ENCODE measurements at places on chromosomes 2 and 18.

DNA sequence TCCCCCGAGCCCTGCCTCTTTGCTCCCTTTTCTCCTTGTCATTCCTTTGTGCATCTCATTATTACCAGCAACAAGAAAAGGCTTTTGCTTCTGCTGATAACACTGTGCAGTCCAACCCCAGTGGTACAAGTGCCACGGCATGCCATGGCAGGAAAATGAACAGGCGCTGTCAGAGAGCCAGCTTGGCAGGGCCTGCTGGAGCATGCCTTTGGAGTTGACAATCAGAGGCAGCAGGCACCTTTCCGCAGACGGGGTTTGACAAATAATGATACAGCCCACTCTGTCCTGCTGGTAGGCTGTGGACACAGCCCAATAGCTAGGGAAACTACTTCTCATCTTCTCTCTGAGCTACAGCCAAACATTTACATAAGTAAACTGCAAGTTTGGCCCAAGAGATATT, 243.9 kb upstream of the LRRTM1 start:
- DNase-seq: no peak

- DNase-seq: no peak
These were observed 31.7 kb upstream of the KCTD1 start for GRCh38 chr18:26579941-26580618.

DNA sequence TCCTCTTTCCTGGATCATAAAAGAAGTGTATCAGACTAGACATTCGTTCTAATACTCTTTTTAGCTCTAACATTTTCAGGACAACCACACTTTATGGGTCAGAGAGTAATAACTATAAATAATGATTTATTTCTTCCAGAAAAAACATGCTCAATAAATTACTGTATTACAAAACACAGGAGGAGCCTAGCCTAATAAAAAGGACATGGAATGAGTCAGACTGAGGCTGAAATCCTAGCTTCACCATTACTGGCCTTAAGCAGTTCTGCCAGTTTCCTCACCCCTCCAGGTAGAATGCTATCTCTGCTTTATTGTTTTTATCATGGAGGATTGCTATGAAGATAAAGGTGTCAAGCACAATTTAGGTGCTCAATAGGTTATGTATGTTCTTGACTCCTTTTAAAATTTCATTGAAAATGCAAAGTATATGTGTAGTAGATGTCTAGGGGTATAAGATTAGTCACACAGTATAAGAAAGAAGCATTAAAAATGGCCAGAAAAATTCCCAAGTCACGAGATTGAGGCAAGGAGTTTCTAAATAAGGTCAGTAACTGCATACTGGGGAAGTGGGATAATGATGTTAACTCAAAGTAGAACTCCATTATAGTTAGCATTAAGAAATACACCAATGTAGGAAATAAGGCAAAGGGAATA, 105.5 kb upstream of the NEUROD1 start:
- DNase-seq: no peak

DNA sequence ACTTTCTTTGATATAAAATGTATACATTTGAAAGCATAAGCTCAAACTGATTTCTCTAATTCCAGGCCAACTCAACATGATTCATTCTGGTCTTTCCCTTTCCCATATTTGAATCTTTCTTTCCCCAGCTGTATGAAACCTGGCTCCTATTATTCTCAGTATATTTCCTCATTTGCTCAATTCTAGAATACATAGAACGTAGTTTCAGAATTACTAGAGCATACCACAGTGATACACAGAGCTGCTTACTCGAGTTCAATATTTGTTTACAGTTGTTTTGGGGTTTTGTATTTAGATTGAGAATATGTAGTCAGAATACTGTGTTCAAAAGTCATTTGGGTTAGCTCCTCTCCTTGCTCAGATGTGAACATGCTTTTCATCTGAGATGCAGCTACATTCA, 43.0 kb downstream of the TNFRSF11A start:
- DNase-seq: no peak

- no peak for DNase-seq
These were observed 198.9 kb downstream of the AGAP1 start for GRCh38 chr2:235692671-235693171.

GRCh38 chr2:44135771-44136170, 32.9 kb upstream of the PPM1B start:
- DNase-seq: no peak

DNA sequence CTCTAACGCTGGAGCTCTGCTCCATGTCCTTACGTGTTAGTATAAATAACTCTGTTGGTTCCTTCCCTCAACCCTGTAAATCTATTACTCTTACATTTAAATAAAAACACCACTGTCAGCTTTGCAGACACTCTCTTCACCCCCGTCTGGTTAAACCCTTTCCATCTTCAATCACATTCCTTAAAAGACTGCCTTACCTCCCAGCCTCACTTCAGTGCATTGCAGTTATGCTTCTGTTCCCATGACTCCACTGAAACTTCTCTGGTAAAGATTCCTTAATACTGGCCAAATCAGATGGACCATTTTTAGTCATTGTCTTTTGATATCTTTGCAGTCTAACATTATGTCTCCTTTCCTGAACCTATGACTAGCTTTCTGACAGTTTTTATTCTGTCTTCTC, 61.7 kb downstream of the EML4 start:
- DNase-seq: no peak

- DNase-seq: no peak
These were observed 18.0 kb downstream of the FBXO41 start for GRCh38 chr2:73266061-73266901.

DNA sequence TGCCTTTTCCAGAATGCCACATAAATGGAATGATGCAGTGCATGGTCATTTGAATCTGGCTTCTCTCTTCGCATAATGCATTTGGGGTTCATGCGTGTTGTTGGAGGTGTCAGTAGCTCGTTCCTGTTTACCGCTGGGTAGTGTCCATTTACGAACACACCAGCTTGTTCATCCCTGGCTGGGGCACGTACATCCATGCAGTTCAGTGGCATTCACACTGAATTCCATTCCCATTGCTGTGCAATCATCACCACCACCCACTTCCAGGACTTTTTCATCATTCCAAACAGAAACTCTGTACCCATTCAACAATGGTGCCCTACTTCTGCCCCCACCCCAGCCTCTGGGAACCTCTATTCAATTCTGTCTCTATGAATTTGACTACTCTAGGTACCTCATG, 14.7 kb upstream of the CIDEA start:
- DNase-seq: no peak

Data from natural killer cell (primary cell).